ENCODE measurements at places on chromosomes 7 and 10.

GRCh38 chr10:11161096-11161495 lies 143.4 kb downstream of the CELF2 start:
- DNase-seq = no peak

- no peak for DNase-seq
Measured at GRCh38 chr10:1735562-1735961, 1.8 kb downstream of the ADARB2 start.

DNA sequence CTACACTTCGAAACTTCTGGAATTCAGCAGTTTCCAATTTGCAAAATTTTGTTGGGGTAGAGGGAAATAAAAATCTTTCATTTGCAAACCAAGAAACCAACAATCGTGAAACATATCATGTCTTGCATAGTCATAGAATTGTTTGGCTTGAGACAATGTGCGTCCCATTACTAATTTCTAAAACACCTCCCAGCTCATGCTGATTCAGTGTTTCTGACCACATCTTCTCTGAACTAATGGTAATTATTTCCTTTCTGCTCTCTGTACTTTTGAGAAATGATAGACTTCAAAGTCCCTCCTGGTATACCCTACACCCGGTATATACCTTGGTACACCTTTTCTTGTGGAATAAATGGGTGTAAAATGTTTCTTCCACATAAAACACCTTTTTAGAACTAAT lies 41.8 kb upstream of the TSPAN13 start:
- no peak for DNase-seq

DNA sequence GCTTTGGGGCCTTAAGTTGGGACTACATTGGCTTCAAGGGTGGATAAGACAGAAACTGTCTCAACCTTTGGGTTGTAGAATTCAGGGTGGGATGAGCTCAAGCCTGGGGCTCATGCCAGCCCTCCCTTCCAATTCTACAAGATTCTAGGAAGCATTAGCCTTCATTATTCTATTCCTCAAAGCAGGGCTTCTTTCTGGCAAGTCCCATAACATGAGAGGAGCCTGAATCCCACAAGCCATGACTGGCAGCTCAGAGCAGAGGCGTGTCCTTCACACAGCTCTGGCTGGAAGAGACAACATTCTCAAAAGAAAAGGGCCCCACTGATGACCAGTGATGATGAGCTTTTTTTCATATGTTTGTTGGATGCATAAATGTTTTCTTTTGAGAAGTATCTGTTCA lies 187.6 kb downstream of the PLXNA4 start:
- no peak for DNase-seq

- no peak for DNase-seq
Measured at GRCh38 chr7:11026452-11027359, 53.0 kb downstream of the PHF14 start.

DNA sequence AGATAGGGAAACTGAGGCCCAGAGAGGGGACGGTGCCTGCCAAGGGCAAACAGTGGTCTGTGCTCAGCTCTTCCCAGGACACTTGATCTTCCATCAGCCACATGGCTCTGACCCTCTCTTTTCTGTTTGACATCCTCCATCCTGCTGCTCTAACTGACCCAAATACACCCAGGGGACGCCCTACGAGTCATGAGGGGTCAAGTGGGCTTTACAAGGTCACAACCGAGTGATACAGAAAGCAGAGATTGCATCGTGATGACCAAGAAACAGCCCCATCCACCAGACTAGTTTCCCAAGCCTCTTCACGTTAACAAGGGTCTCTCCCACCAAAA lies 131.2 kb upstream of the UNC5B start:
- DNase-seq = no peak

DNA sequence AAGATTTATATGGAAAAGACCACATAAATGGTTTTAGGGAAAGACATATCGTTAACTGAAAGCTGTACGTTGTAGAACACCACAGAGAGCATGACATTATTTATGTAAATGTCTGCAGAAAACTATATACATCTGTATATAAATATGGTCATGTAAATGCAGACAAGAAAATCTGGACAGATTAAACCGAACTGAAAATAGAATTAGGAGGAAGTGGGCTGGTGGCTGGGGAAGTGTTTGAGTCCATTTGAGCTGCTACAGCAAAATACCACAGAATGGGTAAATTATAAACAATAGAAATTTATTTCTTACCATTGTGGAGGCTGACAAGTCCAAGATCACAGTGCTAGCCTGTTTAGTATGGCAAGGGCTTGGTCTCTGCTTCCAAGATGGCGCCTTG lies 56.3 kb upstream of the USP6NL start:
- no peak for DNase-seq

GRCh38 chr10:101464599-101464998 lies 110.6 kb downstream of the BTRC start:
- no peak for DNase-seq

DNA sequence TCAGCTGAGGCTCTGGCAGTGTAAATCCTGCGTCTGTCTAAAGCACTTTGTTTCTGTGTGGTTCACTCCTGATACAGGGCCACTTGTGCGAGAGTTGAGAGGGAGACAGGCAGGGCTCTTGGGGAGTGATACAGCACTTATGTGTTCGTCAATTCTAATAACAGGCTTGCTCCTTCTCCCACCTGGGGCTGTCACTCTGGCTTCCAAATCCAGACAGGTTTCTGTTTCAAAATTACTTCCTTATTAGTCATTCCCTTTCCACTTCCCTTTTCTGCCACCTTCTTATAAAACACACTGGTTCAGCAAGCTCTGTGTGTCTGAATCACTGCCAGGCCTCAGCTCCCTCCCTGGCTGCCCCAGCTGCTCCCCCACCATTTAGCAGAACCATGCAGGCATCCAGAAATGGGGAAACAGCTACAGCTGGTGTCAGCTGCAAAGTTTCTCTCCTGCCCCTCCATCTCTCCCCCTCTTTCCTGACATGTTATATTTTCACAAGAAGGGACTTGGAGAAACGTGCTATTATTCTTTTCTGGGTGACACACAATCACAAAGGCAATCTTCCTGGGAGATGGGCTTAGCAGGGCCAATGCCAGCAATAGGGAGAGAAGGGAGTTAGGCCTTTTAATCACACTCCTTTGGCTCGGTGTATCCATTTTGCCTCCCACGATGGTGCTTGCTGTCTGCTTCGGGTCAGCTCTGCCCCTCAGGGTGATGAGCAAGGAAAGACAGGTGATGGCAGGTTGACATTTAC lies 58.4 kb upstream of the ZNRF2 start:
- no peak for DNase-seq

DNA sequence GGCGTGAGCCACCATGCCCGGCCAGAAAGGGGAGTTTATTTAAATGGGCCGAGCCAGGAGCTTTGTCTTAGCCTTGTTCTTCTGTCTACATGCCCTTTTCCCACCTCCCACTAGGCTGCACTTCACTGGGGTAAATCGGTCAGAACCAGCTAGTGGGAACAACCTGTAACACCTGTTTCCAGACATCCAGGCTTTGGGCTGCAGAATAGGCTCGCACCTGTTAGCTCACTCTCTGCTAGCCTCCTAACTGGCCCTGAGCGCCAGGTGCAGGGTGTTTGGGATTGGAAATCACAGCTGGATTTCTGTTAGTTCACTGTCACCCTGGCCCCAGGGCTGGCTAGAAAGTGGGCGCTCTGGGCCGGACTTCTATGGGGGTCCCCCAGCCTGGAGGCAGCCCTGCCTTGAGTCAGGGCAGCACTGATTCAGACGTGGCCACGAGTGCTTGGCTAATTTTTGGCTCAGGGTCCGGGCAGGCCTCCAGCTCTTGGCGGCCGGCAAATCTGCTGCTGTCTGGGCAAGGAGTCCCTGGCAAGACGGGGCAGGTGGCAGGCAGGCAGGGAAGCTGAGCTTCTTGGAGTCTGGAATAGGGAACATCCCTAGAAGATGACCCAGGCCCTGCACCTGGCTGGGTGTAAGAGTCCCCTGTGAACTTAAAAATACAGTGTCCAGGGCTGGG lies 48.6 kb downstream of the GTF2IRD1 start:
- DNase-seq = no peak

DNA sequence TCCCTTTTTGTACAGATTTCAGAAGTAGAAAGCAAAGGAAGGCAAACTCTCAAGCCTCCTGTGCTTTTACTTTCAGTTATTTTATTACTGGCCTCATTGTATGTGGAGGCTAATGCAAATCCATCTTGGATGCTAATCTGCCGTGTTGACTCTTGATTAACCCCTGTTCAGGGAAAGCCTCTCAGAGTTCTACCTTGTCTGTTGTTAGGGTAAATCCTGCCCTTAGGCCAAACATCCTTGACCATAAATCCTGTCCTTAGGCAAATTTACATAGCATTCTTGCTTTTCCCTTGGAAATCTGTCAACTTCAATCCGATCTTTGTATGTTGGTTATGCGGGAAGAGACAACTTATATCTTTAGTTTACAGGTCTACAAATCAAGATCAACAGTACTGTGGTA lies 709.9 kb upstream of the LRRTM3 start:
- DNase-seq = no peak

DNA sequence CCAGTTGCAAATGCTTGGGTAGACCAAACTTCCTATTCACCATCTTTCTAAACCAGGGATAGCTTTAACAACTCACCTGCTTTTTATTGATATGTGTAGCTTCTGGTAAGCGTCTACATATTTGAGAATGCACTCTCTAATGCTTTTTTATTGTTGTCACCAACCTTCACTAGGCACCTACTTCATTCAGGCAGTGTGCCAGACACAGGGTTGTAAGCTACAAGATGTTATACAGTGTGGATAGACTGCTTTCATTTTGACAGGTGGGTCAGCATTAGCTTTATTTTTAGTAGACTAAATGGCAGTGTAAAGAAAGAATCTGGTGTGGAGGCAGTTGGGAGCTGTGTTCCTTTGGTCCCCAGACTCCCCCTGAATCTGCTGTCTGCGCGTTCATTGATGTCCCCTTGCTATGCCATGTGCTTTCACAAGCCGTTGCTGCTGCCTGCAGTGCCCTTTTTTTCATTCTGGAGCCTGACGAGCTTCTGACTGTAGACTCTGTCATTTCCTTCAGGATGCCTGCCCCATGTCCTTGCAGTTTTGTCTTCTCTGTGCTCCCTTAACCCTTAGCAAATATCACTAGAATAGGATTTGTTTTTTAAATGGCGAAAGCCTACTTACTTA lies 32.1 kb downstream of the NRF1 start:
- DNase-seq = no peak

DNA sequence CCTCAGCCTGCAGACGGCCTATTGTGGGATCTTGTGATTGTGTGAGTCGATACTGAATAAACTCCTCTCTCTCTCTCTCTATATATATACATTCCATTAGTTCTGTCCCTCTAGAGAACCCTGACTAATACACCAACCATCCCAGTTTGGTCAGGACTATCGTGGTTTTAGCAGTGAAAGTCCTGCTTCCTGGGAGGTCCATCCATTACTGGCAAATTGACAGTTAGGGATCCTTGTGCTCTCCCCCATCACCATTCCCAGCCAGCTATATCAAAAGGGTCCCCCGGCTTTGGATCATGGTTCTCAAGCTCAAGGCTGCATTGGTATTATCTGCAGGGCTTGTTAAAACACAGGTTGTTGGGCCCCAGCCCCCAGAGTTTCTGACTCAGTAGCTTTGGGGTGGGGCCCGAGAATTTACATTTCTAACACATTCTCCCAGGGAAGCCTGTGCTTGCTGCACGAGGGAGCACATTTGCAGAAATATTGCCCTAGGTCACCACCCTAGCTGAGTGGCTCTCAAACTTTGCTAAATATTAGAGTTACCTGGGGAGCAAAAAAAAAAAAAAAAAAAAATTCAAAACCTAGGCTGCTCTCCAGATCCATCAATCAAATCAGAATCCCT lies 899.1 kb upstream of the AUTS2 start:
- no peak for DNase-seq

DNA sequence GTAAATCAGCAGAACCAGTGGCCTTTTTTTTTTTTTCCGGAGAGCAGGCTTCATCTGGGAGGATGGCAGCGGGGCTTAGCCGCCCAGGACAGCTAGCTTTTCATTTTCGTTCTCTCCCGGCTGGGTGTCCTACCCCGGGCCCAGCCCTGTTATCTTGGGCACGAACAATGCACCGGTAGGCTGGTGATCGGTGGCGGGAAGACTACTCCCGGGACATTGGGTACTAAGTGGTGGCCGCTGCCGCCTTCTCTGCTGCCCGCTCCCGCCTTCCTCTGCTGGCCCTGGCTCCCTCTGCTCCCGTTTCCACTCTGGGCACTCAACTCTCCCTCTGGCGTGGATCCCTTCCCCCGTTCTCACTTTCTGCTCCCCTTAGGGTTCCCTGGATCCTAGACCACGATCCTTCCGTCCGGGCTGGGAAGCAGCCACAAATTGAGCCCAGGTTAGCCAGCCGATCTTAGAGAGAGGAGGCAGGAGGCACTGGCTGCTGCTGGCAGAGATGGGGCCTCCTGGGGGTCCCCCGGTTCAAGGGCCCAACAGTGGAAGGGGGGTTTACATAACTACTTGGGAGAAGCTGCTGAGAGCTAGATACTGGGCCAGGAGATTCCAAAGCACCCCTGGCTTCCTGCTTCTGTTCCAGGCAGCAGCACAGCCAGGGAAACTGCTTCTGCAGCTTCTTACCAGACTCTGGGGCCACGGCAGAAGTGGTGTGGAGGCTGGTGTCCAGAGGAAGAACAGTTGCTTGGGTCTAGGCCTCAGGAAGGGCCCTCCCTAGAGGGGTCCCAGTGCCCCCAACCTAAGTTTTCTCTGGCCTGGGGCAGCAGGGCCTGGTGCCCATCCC lies 1.8 kb downstream of the TLX1 start:
- no peak for DNase-seq

DNA sequence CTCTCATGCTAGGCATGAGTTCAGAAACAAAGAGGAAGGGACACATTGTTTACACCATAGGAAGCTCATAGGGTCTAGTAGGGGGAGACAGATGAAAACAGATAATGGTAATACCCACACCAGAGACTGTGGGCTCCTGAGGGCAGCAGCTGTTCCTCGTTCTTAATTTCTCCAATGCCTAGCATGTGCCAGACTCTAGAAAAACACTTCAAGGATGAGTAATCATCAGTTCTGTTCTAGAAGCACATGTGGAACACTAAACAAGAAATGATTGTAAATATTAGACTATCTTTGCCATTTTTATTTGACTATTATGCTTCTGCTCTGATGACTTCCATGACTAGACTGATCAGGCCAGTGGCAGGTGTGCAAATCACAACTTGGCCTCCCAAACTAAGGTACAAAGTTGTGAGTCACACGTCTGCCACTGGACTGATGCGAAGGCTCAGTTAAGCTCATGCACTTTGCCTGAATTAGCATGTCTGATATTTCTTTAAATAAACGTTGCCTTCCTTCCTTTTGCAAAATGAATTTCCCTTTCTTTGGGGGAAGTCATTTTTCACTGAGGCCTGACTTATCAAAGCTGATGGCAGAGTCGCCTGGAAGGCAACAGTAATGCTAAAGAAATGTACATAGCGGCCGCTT lies 89.2 kb upstream of the FGL2 start:
- no peak for DNase-seq

- no peak for DNase-seq
Measured at GRCh38 chr10:88115968-88116367, 252.5 kb downstream of the PTEN start.

- DNase-seq = no peak
Measured at GRCh38 chr7:158112571-158113320, 474.9 kb downstream of the PTPRN2 start.

DNA sequence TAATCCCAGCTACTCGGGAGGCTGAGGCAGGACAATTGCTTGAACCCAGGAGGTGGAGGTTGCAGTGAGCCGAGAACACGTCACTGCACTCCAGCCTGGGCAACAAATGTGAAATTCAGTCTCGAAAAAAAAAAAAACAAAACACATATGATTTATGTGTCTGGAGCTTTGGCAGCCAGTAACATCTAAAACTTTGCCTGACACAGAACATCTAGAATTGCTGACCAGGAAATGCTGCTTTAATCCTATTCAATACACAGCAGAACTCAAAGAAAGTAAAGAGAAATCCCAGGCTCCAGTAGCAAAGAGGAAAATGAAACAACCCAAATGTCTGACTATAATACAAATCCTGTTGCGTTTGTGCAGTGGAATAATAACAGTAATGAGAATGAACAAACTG lies 4.5 kb upstream of the CCDC6 start:
- DNase-seq = no peak

Measured in activated T-helper 2 cell treated with anti-CD3 and anti-CD28 coated beads, Interferon-gamma antibody, Interleukin-2, Interleukin-4, amounts not matched to agents 10 μg/mL and 5 μg/mL and 100 μg/mL, durations not matched to agents 14 hours and 24 hours and 36 hours (primary cell).